ENCODE measurements at places on chromosomes 2 and 18.

GRCh38 chr2:234611209-234611608, 114.3 kb upstream of the ARL4C start:
- no peak for DNase-seq

GRCh38 chr18:69636529-69637301, 236.0 kb downstream of the DOK6 start:
- no peak for DNase-seq

- no peak for DNase-seq
These were observed 21.1 kb upstream of the RALBP1 start for GRCh38 chr18:9454061-9454703.

DNA sequence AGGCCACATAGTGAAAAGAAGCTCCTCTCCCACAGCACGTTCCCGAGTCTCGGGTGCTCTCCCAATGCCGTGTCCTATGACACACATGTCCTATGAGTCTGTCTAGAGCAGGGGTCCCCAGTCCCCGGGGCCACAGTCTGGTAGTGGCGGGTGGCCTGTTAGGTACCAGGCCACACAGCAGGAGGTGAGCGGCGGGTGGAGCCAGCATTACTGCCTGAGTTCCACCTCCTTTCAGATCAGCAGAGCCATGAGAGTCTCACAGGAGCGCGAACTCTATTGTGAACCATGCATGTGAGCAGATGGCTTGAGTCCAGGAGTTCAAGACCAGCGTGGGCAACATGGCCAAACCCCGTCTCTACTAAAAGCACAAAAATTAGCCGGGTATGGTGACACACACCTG, 112.6 kb downstream of the ZBTB7C start:
- DNase-seq = no peak

GRCh38 chr18:62900132-62900883, 185.0 kb downstream of the PHLPP1 start:
- DNase-seq = no peak

GRCh38 chr2:237494066-237494465, 7.0 kb downstream of the MLPH start:
- DNase-seq = no peak

DNA sequence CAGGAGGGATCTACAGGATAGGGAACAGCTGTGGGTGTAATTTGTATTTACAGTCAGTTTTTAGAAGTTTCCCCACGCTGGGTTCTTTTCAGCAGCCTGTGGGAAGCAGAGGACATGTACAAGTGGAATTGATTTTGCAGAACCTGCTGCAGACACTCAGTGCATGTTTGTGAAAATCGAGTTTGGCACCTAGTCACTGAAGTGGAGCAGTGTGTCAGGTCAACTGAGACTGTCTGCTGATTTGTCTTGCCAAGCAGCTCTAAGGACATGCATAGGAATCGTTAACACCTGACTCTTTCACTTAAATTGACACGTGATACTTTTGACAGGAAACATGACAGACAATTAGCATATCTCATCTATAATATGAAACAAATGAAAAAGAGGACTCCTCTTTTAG, 416.6 kb downstream of the TMX3 start:
- DNase-seq = no peak
